Aortic smooth muscle cell (primary cell): ENCODE measurements at places on chromosomes 12 and 14. TPM values are rescaled to one million over a fixed set of nuclear protein-coding genes. Genes with fewer than 3 reads are reported as not detected.

The NANOG gene
- not detected in 2 replicates for total RNA-seq

The USP44 gene
- 0.19 and 0.79 TPM in 2 replicates for total RNA-seq

The PTHLH gene
- total RNA-seq = 6.0 and 15.5 TPM in 2 replicates

The PRR4 gene
- total RNA-seq = 0.53 and 2.2 TPM in 2 replicates

The PRICKLE1 gene
- 2.6 and 3.0 TPM in 2 replicates for total RNA-seq

The RPS26 gene
- 63.3 and 80.3 TPM in 2 replicates for total RNA-seq

The AICDA gene
- not detected in 2 replicates for total RNA-seq

The OR4E2 gene
- total RNA-seq = not detected in 2 replicates

The ANKS1B gene
- 3.0 and 3.7 TPM in 2 replicates for total RNA-seq
